AG09319 (cell line): ENCODE measurements at places on chromosomes 12 and 14.
A peak's percentile ranks its signal among the peaks of the same experiment; 100 is the strongest.

- DNase-seq = no peak
These were observed 25.4 kb upstream of the PLEKHD1 start for GRCh38 chr14:69459122-69459521.

- no peak for DNase-seq
These were observed 51.3 kb upstream of the PPP2R5C start for GRCh38 chr14:101709962-101710931.

- DNase-seq = no peak
These were observed 57.1 kb downstream of the TRAFD1 start for GRCh38 chr12:112182499-112182898.

GRCh38 chr12:87952850-87953249 is 76.4 kb downstream of the C12orf50 start:
- no peak for DNase-seq

DNA sequence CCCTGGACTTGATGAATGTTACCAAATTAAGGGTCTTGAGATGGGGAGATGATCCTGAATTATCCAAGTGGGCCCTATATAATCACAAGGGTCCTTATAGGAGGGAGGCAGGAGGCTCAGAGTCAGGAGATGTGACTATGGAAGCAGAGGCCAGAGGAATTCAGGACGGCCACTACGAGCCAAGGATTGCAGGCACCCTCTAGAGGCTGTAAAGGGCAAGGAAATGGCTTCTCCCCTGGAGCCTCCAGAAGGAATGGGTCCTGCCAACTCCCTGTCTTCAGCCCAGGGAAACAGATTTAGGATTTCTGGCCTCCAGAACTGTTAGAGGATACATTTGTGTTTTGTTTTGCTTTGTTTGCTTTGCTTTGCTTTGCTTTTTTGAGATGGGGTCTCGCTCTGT is 8.8 kb downstream of the BDKRB1 start:
- no peak for DNase-seq

GRCh38 chr12:22034709-22035506 is 11.1 kb upstream of the CMAS start:
- no peak for DNase-seq

DNA sequence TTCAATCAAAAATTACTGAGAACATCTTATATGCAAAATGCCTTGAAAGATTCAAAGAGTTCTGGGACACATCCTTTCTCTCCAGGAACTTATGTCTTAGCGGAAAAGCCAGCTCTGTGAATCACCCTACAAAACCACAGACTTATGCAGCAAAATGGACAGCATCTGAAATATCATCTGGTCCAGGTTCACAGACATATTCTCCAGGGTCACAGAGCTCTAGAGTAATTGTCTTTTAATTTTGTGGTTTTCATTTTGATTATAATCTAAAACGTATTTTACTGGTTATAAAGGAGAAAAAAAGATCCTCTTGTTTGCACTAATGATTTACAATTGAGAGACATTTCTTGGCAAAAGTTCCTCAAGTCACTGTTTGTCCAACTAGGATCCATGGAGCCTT is 246.2 kb downstream of the MSRB3 start:
- peak; percentile 69 for DNase-seq

DNA sequence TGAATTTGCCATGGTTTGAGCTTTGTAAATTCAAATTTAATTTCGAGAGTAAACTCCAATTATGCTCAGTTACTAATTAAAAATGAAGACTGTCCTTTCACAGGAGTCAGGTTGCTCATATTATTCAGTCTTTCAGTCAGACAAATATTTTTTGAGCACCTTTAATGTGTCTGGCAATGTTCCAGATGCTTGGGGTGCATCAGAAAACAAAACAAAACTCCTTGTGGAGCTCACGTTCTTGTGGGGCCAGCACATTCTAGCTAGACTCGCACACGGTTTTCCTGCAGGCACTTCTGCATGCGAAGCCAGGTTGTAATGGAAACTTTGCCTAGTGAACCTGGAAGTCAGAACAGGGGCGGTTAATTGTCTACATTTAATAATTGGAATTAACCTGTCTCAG is 64.0 kb upstream of the ATF1 start:
- DNase-seq = no peak

DNA sequence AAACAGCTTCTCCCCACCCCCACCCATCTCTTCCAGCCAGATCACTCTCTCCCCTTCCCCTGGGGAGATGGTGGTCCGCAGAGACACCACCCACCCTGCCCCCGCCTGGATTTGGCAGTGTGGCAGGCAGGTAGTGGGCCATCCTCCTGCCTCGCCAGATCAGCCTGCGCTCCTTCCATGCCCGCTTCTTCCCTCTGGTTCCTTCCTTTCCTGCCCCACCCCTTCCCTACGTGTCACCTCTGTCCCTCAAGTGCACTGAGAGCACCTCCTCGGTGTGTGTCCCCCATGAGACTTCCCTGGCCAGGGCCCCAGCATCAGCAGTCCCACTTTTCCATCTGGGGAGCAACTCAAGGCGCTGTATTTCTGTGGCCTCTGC is 632 bp downstream of the NYNRIN start:
- DNase-seq = no peak

DNA sequence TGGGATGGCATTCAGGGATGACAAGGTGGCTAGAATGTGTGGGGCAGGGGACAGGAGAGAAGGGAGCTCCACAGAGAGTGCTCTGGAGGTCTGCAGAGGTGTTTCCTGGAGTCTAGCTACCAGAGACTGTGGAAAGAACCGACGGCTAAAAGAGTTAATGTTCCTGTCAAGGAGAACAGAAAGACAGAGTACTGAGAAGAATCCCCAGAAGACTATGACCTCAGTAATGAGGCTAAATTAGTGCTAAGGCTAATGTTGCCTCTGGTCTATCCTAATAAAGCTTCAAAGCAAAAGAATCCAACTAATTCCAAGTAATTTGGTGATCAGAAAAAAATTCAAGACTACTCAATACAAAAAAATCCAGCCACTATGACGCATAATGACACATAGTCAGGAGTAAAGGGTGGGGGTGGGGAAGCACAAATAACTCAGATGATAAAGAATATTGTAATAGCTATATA is 44.7 kb downstream of the FERMT2 start:
- DNase-seq = peak; percentile 43

- DNase-seq = no peak
These were observed 71.2 kb downstream of the LGMN start for GRCh38 chr14:92677087-92677668.

- DNase-seq = no peak
These were observed 11.6 kb downstream of the RFX4 start for GRCh38 chr12:106594447-106594846.

DNA sequence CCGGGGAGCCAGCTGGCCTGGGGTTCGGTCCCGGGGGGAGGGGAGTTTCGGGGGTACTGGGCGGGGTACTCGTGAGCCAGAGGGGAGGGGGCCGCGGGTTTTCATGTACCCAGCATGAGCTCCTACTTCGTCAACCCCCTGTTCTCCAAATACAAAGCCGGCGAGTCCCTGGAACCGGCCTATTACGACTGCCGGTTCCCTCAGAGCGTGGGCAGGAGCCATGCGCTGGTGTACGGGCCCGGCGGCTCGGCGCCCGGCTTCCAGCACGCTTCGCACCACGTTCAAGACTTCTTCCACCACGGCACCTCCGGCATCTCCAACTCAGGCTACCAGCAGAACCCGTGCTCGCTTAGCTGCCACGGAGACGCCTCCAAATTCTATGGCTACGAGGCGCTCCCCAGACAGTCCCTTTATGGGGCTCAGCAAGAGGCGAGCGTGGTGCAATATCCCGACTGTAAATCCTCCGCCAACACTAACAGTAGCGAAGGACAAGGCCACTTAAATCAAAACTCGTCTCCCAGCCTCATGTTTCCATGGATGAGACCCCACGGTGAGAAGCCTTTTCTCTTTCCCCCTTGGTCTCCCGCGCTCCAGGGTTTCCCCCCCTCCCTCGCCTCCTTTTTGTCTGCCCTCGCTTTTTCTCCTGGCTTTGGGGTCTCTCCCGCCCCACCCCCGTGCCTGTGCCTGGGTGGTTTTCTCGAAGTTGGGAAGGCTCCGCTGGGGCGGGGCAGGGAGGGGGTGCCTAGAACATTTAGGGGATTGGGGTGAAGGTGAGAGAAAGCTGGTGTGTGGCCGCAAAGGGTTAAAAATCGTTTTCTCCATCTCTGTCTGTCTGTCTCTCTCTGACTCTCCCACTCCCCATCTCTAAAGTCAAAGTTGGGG is 627 bp downstream of the HOXC8 start:
- no peak for DNase-seq

GRCh38 chr12:117076410-117077372 is 22.5 kb downstream of the TESC start:
- DNase-seq = no peak

GRCh38 chr12:92859650-92860386 is 69.3 kb downstream of the EEA1 start:
- no peak for DNase-seq

GRCh38 chr14:69701291-69701690 is 65.7 kb upstream of the SRSF5 start:
- no peak for DNase-seq

DNA sequence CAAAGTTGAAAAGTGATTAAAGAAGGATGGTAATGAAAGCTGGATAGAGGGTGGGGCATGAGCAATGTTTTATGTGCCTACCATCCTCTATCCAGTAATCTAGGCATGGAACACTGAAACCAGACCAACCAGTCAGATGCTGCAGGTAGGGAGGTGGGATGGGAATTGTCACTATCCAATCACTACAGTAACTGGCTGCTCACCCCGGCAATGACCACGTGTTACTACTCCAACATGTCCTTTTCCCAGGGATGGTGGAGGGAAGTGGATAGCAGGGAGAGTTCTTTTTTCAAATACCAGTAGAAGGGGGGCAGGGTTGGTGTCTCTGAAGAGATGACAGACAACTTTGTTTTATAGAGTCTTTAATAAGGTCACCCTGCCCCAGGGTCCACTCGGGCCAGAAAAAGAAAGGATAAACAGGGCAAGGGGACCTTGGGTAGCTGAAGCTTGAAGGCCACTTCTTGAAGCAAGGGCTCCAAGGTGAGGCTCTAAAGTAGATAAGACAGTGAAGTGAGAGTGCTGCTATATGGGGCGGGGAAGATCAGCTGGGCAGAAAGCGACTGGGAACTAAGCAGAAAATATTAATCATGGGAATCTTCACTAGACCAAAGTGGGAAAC is 14.7 kb upstream of the CDH24 start:
- no peak for DNase-seq

- peak; percentile 61 for DNase-seq
These were observed 55.0 kb upstream of the BICD1 start for GRCh38 chr12:32051511-32052211.

- no peak for DNase-seq
These were observed 30.0 kb downstream of the TESC start for GRCh38 chr12:117069101-117069797.

DNA sequence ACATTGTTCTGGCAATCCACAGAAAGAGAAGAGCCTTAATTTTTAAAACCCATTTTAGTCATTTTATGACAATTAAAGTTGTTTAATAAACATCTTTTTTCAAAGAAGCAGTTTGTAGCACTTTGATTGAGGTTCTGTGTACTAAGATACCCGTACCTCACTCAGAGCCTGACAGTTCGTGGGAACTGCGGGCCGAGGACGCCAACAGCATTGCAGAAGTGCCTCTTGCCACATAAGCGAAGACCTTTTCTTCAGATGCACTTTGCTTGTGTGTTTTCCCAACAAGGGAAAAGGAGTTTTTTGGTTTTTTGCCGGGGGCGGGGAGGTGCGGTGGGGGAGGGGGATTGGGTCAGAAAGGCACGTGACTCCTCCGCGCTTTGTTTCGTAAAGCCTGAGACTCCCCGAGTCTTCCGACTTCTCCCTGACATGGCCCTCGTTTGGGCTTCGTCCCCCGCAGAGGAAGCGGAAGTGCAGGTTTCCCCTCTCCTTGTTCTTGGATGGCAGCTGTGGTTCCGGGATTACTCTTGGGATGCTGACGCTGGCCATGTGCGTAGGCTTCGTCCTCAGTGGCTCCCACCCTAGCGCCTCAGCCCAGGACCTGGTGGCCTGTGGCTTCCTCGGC is 70.8 kb downstream of the WDR20 start:
- DNase-seq = no peak

DNA sequence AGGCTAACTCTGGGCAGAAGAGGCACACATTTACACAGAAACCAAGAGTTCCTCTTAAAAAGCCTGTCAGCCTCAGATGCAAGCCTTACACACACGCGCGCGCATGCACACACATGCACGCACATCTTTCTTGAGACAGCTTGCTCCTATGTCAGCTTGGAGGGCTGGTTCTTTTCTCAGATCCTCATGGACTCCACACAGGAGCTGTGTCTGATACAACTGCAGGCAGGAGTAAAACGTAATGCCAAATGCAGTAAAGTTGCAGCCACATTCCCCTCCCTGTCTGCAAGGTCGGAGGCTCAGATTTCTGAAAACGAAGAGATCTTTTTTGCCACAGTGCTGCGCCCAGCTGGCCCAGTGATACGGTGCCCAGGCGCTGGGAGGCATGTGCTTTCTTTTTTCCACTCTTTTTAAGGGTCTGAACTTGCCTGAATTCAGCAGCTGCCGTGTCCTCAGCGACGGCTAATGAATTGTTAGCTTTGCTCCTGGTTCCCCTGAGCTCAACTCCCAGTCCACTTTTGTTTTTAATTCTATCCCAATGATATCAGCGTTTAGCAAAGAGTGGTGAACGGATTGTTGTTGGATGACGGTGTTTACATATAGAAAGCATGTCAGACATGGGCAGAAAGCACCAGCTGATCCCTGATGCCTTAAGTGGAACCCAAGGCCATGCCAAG is 72.9 kb upstream of the FOXN3 start:
- DNase-seq = no peak

GRCh38 chr12:53325511-53326061 is 4.2 kb upstream of the AAAS start:
- DNase-seq = no peak

DNA sequence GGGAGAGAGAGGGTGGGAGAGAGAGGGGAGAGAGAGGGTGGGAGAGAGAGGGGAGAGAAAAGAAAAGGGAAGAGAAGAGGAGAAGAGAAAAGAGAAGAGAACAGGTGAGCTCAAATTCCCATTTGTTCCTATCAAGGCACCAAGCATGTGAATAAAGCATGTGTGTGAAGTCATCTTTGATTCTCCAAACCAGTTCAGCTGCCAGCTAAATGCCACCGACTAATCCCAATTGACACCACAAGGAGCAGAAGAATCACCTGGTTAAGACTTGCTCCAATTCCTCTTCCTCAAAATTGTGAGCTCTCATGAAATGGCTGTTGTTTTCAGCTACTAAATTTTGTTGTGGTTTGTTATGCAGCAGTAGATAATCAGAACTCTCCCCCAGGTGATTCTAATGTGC is 188.9 kb downstream of the TMX1 start:
- no peak for DNase-seq
